GM19239 (cell line): ENCODE measurements at places on chromosomes 3 and 15.

GRCh38 chr15:66785637-66786036, 83.6 kb downstream of the SMAD6 start:
- DNase-seq, result no peak

DNA sequence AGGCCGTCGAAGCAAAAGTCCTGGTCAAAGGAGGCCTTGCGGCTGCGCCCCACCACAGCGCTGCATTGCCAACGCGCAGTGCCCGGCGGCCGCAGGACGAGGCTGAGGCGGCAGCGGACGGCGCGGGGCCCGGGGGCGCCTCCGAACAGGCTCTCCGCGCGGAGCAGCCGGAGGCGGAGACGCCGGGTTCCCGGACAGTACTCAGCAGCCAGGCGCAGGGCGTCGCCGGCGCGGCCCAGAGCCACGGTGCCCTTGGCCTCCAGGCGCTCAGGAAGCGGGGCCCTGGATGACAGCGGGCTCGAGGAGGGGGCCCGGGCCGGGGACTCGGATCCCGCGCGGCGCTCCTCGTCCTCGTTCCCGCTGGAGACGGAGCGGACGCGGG, 1.1 kb downstream of the C2CD4B start:
- DNase-seq, result no peak

- DNase-seq, result no peak
These were observed 603.2 kb upstream of the KCNMB2 start for GRCh38 chr3:177932750-177933660.

DNA sequence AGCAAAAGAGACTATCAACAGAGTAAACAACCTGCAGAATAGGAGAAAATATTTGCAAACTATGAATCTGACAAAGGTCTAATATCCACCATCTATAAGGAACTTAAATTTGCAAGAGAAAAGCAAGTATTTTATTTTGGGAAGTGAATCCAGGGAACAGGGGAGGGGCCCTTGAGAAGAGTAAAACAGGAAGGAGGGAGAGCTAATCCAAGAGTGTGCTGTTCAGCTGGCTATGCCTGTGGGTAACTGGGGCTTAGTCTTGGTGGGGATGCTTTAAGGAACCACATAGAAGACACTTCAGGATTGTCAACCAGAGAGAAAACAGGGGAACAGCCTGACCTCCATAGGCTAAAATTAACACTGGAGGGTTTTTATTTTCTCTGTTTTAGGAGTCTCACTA, 3.9 kb upstream of the HHLA2 start:
- no peak for DNase-seq

GRCh38 chr3:56314842-56315241, 153.4 kb downstream of the ERC2 start:
- no peak for DNase-seq
